ENCODE measurements at places on chromosomes 3 and 15.

DNA sequence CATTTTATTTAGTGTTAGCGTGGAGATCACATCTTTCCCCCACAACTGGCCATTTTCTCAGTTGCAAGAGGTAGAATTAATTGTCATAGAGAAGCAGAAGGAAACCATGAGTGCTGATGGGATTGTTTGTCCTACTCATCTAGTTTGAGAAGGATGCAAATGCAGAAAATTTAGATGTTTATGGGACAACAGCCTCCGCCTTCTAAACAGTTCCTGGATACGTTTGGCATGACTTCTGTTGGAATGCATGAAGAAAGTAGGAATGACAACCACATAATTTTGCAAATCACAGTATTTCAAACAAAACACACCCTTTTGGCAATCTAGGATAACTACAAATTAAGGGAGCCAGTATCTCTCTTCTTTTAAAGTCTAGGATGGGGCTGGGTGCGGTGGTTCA is 240.1 kb upstream of the SUCLG2 start:
- DNase-seq: no peak

DNA sequence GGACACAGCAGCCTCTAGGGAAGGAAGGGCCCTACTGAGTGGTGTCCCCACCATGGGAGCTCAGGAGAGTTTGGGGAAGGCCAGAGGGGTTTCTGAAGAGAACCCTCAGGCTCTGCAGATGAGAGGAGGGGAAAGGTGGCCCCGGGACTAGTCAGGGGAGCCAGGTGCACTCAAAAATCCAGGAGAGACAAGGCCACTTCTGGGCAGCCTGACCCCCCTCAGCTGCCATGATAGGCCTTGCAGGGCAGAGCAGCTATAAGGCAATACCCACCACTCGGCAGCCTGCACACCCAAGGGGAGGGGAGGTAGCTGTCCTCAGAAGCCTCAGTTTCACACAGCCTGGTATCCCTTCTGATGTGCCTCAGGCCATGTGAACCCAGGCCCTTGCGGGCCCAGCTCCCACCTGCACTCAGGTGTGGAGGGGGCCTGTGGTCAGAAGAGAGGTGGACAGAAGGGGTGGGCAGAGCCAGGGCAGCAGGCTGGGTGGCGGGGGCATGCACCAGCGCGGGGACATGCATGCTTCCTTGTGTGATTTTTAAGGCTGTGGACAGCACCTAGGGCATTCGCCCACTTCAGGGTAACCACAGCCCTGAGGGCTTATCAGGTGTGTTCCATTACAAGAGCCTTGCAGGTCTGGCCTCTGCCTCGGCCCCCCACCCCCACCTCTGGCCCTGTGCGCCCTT is 34.6 kb downstream of the SRPRB start:
- DNase-seq: no peak

DNA sequence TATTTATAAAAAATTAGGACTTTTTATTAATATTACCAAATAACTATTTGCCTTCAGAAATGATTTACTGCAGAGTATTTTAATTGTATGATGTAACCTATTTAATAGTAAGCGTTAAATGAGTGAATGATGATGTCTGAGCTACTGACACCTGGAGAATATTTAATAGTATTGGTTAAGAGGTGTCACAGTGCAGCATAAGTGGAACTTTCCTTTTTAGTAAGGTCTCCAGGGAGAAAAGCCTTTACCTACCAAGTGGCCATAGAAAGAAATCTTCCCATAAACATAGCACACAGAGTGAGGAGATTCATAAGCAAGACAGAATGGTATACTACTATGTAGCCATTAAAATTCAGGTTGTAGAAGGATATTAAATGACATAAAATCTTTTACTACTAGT is 441.7 kb downstream of the TBL1XR1 start:
- no peak for DNase-seq

DNA sequence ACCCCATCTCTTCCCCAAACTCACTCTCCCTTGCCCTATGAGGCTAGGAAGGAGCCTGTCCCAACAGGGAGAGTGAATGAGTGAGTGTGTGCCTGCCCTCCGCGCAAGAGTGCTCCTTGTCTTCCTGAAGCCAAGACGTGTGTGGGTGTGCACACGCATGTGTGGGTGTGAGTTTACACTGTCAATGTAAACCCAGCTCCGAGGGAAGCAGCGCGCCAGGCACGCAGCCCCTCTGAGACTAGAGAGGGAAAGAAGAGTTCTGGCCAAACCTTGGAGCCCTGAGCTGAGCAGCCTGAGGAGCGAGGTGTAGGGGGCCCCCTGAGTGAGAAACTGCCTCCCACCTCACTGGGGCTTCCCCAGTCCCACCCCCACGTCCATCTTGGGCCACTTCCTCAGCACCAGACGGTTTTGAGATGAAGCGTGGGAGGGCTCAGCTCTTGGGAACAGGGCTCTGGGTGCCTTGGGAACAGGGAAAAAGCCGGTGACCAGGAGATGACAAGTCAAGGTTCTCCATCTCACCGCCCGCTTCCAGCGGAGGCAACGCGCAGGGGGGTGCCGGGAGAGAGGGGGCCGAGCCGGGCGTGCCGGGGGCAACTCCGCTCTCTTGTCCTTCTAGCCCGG is 5.1 kb downstream of the MECOM start:
- peak; percentile 68 for DNase-seq

Measured in bronchial epithelial cell (primary cell).